ENCODE measurements at places on chromosomes 2 and 18. TPM values are rescaled to one million over a fixed set of nuclear protein-coding genes. Genes with fewer than 3 reads are reported as not detected.
A peak's percentile ranks its signal among the peaks of the same experiment; 100 is the strongest.

Gene KCNIP3
- 0.21 TPM for total RNA-seq

Gene HOXD1
- 10.4 TPM for total RNA-seq

DNA sequence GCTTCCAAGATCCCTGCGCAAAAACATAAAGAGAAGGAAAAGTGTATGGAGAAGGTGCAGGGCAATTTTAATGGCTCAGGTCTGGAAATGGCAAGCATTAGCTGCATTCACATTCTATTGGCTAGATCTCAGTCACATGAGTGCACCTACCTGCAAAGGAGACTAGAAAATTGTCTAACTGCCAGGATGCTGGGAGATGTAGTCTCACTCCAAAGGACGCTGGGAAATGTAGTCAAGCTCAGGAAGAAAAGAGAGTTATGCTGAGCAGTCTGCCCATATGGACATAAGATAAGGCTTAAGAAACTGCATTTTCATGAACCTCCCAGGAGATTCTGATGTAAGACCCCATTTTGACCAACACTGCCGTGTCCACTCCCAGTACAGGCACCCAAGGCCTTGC is 9.5 kb upstream of the KLHL29 start:
- H3K4me3 ChIP-seq = no peak overlapping the region
- H3K4me1 ChIP-seq = peaks cover 2% of the 10 kb centered on the region
- H3K27ac ChIP-seq = no peak overlapping the region
- peak; percentile 22 for DNase-seq
- H3K36me3 ChIP-seq = no peaks in the 10 kb centered on the region

DNA sequence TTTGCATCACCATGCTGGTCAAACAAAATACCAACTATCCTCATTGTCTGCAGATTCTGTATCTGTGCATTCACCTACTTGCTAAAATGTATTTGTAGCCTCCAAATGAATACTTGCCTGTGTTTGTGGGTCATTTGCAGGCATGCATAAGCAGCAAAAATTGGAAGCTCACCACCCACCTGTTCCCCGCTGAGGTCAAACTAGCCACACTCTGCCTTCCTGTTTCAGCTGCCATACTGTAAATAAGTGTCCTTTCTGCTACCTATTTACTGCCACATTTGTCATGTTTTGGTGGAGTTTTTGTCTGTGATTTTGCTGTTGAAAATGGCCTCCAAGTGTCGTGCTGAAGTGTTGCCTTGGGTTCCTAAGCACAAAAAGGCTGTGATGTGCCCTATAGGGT is 50.0 kb upstream of the ACMSD start:
- H3K27ac ChIP-seq = no peak overlapping the region
- no peaks in the 10 kb centered on the region for H3K36me3 ChIP-seq
- no peaks in the 10 kb centered on the region for H3K27me3 ChIP-seq
- no peak for DNase-seq
- H3K4me3 ChIP-seq = no peak overlapping the region

GRCh38 chr18:34031810-34032209 is 192.9 kb downstream of the NOL4 start:
- no peaks in the 10 kb centered on the region for H3K36me3 ChIP-seq
- H3K4me3 ChIP-seq = no peak overlapping the region
- H3K27me3 ChIP-seq = no peaks in the 10 kb centered on the region
- no peak overlapping the region for H3K27ac ChIP-seq

- DNase-seq = peak; percentile 89
- no peak overlapping the region for H3K4me3 ChIP-seq
- H3K36me3 ChIP-seq = peaks cover 52% of the 10 kb centered on the region
- H3K27me3 ChIP-seq = no peaks in the 10 kb centered on the region
- peak overlapping the region; percentile 92 for H3K27ac ChIP-seq
- H3K4me1 ChIP-seq = peaks cover 75% of the 10 kb centered on the region
Observed at GRCh38 chr2:105376789-105377240, 22.0 kb downstream of the FHL2 start.

Data from endothelial cell of umbilical vein (primary cell).